ENCODE measurements at places on chromosomes 16 and 17.

DNA sequence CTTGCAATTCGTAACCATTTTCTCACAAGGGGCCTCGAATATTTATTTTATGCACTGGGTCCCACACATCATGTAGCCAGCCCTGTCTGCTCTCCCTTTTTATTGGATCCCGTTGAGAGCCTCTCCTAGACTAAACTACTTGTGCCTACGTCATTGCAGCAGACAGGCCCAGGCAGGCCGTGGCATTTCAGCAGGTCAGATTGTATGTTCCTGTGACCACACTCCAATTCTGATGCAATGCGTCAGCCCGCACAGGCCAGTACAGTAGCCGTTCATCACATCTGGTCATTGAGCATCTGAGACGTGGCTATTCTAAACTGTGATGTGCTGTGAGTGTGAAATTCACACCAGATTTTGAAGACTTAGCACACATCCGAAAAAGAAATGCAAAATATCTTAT, 42.2 kb downstream of the ABAT start:
- no peak for DNase-seq

DNA sequence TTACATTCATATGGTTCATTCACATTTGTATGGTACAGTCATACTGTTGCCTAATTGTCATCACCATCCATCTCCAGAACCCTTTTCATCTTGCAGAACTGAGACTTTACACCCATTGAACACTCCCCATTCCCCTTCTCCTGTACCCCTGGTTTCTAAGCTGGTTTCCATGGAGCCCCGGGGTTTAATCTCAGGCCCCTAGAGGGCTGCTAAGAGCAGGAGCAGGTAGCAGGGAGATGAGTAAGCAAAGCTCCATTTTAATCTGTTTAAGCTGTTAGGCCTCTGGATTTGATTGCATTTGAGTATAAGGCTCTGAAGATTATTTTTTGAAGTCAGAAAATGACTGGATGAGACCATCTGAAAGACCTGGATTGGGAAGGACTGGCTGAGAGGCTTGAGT, 68.5 kb upstream of the RPL38 start:
- no peak for DNase-seq

- no peak for DNase-seq
These were observed 392.7 kb downstream of the CPPED1 start for GRCh38 chr16:12410837-12411490.

- no peak for DNase-seq
These were observed 136.8 kb upstream of the CDH5 start for GRCh38 chr16:66229651-66230050.

DNA sequence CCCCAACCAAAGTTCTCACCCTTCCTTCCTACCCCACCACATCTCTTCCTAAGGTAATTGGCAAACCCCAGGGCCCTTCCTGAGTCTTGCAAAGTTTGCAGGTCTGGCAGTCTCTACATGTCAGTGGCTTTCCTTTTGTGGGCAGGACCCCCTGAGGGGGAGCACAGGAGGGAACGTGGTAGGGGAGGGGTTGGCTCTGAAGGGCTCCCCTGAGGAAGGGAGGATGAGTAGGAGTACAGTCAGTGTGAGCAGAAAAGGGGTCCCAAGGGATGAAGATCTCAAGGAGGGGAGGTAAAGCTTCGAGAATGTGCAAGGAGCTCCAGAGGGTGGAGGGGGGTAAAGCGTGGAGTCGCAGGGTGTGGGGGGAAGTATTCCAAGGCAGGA, 206.9 kb downstream of the RAB11FIP4 start:
- DNase-seq: no peak

DNA sequence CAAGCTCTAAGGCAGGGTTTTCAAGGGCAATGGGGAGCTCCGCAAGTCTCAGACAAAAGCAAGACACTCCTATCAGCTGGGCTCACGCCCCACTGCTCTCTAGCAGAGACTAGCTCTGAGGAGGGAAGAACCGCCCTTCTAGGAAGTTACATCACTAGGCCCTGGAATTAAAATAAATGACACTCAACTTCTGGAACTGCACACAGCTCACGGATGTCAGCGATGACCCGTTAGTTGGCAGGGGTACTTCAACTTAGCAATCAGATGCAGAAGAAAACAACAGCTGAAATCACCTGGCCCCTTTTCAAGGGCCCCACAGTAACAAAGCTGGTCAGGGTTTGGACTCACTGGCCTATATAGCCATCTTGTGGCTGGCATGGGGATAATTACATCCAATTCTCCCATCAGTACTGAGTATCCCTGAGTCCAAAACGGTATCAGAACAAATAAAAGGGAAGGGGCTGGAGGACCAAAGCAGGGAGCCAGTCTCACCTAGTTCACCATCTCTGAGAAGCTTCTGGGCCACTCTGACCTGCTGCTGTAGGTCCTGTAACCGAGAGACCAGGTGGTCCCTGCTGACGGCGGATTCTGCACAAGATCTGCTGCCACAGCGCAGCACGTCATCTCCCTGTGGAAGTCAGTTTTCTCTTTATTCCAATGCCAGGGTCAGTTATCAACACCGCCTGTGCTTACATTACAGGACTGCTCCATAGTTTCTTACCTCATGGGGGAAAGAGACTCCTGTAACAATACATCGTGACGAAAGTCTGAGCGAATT, 22.2 kb downstream of the SERPINF1 start:
- no peak for DNase-seq

DNA sequence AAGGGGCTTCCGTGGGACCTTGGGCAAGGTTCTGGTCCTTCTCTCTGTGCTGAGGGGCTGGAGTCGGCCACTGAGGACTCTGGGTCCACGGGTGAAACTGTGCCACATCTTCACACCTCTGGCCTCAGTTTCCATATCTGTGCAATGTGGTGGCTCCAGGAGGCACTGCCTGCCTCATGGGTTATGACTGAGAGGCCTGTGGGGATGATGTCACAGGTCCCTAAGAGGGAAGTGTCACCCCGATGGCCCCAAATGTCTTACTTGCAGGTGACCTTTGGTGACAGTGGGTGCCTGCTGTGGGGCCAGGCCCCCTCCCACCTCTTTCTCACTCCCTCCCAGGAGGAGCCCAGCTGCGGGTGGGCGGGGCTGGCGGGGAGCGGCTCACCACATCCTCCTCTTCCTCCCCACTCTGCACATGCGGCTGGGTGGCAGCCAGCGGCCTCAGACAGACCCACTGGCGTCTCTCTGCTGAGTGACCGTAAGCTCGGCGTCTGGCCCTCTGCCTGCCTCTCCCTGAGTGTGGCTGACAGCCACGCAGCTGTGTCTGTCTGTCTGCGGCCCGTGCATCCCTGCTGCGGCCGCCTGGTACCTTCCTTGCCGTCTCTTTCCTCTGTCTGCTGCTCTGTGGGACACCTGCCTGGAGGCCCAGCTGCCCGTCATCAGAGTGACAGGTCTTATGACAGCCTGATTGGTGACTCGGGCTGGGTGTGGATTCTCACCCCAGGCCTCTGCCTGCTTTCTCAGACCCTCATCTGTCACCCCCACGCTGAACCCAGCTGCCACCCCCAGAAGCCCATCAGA, at the start of gene IL21R:
Gene IL21R (plus strand): TSS at position 407 of the 801 bp plus-strand sequence. CDS start 27,898 bp downstream, outside the sequence.
- peak; percentile 81 for DNase-seq
